Sciatic nerve (tissue), 2 donors: ENCODE measurements at places on chromosomes 4 and X.

GRCh38 chr4:112502871-112503270 is 13.1 kb downstream of the NEUROG2 start:
- DNase-seq, result no peak

DNA sequence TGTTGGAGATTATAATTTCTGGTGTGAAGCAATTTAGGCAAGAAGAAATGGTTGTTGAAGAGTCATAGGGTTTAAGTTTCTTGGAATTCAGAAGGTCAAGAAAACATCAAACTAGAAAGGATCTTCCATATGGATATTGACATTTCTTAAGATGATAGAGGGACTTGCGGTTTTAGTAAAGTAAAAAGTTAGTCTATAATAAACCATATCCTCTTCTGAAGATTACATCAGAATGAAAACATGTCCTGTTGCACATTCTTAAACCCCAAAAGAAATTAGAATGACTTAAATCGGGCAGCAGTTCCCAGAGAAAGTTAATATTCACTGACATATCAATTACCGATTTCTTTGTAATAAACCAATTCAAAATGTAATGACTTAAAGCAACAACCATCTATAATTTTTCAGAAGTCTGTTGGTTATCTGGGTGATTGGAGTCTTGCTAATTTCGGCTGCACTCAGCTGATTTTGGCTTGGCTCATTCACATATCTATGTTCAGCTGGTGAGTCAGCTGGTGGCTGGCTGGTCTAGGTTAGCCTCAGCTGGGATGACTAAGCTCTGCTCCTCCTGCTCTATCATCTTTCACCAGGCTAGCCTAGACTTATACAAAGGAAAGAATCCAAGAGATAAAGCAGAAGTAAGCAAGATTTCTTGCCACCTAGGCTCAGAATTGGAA is 24.4 kb upstream of the DYNLT3 start:
- no peak for DNase-seq

DNA sequence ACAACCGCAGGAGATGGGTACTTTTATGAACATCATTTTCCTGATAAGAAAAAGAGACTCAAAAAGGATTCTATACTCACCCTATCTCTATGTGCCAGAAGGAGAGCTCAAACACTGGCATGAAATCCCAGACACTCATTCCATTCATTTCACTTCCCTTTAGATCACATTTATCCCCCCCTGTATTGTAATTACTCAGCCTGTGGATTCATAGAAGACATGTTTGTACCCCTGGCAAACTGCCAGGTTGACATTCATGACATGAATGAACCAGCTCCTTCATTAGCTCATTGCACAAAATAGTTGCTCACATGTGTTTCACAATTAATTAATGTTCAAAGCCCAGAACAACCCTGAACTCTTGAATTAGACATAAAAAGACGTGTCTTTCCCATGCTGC is 4.9 kb downstream of the SMR3A start:
- DNase-seq, result no peak

DNA sequence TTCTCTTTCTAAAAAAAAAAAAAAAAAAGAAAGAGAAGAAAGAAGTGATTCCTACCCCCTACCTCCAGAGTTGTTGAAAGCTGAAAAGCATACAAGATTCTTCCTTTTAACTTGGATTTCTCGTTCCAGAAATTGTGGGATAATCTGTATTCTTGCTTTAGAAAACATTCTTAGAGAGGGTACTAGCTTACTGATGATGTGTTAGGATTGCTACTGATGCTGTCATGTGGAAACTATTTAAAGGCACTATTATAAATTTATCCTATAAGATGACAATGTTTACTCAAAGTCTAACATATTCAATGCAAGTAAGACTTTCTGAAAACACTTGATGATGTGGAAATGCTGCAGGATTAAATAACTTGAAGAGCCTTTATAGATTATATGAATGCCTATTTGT is 204.0 kb upstream of the PUDP start:
- DNase-seq, result no peak

- no peak for DNase-seq
These were observed 82.8 kb downstream of the USP46 start for GRCh38 chr4:52576326-52576725.

DNA sequence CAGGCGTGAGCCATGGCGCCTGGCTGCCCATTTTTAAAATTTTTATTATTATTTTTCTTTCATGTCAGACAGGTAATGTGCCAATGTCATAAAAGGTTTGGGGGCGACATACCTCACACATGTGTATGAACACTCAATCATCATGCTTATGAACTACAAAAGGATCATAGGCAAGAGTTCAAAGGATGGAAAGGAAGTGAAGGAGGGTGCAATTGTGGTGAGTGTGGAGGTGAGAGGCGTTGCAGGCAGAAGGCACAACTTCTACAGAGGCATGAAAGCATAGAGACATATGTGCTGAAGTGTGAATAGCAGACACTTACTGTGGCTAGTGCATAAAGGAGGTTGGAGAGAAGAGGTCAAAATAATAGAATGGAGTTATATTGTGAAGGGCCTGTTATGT is 4.0 kb downstream of the IGFBP7 start:
- no peak for DNase-seq

DNA sequence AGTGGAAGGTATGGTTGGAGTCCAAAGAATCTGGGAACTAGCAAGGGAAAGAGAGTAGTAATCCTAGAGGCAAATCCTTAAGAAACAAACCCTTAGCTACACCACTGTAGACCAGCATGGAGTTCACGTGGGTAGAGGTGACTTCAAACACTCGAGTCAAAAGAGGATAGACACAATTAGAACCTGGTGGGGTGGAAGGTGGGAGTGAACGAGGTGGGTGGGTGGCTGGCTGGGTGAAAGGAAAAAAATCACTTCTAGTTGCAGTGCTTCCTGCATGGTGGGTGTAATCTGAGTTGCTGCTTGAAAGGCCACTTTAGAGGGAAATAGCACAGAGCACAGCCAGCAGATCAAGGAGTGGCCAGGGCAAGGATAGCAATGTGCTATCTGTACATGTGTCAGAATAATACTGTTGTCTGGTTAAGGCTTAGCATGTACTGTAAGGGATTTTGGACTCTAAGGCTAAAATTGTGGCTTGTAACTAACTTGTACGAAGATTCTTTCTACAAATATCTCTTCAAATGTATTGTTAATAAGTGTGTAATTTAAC is 356.2 kb downstream of the GRIA2 start:
- DNase-seq, result no peak
